Stimulated activated CD8-positive, alpha-beta memory T cell treated with anti-CD3 and anti-CD28 coated beads, Interleukin-7, amount 100 ng/mL, for 48 hours (primary cell): ENCODE measurements at places on chromosomes 2 and 18.

GRCh38 chr2:203761121-203761520, 54.7 kb downstream of the CD28 start:
- no peak for DNase-seq

DNA sequence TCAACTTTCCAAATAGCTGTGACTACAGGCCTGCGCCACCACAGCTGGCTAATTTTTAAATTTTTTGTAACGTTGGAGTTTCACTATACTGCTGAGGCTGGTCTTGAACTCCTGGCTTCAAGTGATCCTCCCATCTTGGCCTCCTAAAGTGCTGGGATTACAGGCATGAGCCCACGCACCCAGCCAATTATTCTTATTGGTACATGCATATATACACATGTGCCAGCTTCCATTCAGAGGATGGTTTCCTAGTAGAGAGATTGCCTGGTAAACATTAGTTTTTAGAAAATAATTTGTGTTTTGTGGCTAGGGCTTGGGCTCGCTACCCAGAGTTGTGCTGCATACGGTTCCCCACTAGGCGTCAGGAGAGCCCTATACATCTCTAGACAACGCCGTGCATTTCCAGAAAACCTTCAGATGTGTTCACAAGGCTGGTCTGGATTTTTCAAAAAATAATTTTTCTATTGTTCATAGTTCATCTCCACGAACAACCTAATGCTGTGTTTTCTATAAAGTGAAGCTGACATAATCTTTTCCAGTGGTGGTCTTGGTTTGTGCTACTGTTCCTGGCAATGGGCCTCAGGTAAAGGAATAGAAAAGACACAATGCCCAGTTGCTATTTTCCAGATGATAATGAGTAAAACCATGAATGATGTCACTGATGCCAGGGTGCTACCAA, 14.6 kb upstream of the AFG3L2 start:
- peak; percentile 22 for DNase-seq

DNA sequence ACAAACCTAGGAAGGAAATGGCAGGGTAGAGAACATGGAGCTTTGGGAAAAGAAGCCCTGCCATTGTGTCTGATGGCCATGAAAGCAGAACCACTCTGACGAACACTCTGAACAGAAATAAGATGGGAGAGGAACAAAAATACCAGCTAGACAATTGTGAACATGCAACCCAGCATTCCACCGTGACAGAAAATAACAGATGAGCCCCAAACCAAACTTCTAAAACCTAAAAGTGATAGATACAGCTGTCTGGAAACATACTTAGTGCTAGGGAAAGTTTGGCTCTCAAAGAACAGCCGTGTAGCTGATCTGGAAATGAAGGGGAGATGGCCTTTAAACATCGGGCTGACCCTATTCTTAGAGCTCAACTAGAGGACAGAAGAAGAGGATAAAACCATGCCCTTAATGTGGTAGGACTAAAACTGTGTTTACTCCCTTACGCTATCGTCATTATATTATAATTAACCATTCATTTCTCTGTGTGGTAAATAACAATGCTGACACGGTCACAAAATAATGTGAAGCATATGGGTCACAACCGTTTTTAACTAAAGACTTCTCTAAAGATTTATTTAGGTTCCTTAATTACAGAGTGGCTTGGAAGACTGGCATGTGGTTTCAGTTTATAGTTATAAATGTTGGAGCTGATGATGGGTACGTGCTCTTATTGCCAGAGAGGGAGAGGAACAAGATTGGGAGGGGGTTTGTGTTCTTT, 80.6 kb downstream of the MYO1B start:
- DNase-seq = no peak

DNA sequence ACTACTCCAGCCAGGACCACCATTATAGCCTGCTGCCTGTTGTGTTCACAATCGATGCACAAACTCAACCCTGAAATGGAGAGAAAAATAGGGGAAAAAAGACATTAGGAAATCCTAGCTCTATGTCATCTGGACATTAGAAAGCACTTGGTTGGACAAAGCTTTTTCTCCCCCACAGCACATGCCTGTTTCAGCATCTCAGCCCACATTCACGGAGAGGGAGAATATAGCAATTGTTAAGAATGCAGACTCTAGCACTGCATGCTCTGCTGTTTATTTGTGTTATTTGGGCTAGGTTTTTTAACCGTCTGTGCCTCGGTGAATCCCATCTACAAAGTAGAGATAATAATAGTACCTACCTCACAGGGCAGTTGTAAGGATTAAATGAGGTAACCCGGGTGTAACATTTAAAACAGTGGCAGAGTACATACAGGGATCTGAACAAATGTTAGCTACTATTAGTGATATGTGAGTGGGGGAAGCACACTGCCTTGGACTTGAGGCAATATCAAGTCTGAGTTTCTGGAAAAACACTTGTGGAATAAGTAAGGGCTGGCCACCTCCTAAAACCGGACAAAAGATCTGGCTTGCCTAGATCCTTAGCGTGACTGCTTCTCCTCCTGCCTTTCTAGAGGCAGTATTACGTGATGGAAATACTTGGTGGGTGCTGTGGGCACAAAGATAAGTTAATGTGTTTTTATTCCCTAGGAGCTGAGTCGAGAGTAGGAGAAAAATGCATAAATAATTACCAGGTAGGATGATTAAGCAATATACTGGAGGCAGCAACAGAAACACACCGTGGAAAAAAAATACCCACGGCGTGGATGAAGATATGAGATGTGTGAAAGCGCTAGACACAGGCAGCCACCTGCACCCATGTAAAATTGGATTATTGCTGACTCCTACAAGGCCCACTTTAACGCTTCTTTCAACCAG, 1.0 kb upstream of the PPP1CB start:
- no peak for DNase-seq

- no peak for DNase-seq
These were observed 387.9 kb downstream of the METTL4 start for GRCh38 chr18:2183432-2183831.

- DNase-seq = no peak
These were observed 96.6 kb upstream of the TWSG1 start for GRCh38 chr18:9237981-9238380.

- DNase-seq = no peak
These were observed 63.0 kb downstream of the REEP1 start for GRCh38 chr2:86274265-86274917.

DNA sequence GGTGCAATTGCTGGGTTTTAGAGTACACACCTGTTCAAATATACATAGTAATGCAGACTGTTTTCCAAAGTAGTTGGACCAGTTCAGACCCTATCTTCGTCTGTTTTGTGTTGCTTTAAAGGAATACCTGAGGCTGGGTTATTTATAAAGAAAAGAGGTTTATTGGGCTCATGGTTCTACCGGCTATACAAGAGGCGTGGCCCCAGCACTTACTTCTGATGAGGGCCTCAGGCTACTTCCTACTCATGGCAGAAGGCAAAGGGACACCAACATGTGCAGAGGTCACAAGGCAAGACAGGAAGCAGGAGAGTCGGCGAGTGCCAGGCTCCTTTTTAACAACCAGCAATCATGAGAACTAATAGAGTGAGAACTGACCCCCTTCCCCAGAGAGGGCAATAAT, 21.9 kb upstream of the EMILIN2 start:
- DNase-seq = no peak

DNA sequence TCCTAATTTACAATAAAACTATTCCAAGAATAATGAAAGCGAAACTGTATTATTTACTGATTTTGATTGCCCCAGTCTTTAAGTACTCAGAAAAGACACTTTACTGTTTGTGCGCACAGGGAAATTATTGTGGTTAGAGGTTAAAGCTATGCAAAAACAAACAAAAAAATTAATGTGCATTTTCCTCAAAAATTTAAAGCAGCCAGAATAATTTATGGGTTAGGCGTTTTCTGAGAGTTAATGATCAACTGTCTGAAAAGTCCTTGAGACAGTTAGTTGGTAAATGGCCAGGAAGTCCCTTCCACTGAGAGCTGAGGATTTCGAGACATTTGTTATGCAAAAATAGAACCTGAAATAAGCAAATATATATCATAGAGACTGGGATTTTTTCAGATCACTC, 143.3 kb downstream of the IRS1 start:
- DNase-seq = no peak

GRCh38 chr2:5734859-5735520, 42.8 kb downstream of the SOX11 start:
- DNase-seq = no peak

DNA sequence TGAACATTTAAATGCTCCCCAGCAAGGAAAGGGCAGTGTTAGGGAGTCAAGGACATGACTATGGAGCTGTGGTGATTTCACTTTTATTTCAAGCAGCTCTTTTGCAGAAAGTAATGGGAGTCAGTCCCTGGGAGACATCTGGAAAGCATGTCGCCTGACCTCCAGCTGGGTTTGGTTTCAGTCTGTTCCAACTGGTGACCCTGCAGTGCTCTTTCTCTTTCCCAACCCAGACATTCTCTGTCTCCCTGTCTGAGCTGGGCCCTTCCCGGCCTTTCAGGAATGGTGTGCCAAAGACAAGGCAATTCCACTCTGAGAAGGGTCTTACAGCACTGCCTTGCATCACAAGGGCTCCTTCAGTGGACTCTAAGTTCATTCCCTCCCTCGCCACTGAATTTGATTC, 323.2 kb downstream of the OSR1 start:
- no peak for DNase-seq

DNA sequence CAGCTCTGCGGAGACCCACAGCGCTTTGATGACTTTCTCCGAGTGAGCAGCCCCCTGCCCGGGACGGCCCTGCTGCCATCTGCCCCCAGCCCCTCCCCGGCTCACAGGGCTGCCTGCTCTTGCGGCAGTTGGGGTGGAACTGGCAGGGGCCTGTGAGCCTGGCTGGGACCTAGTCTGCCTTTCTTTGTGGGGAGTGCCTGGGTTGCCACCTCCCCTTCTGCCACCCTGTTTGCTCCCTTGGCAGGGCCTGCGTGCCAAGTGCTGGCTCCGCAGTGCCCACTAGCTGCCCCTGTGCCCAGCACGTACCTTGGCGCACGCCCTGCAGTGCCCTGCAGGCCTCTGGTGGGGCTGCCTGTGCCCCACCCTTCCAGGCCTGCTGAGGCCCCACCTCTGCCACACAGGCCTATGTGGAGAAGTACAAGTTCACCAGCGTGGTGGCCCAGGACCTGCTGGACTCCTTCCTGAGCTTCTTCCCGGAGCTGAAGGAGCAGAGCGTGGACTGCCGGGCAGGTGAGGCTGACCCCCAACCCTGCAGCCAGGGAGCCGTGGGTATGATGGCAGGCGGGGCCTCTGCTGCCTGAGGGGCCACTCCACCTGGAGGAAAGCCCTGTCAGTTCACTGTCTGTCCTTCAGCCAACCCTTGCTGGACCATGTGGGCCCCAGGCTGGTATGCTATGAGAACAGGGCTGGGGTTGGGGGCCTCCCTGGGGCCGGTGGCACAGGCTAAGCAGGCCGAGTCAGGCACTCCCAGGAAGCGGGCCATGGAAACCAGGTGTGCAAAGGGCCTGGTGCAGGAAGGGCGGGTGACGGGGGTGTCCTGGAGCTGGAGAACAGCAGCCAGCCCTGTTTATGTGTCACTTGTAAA, 7.0 kb downstream of the RNPEPL1 start:
- DNase-seq = no peak
